NCI-H187 (cell line): ENCODE measurements at places on chromosomes 11 and 22.

- no peak for DNase-seq
These were observed 5.8 kb downstream of the MAPK8IP2 start for GRCh38 chr22:50606165-50606945.

- DNase-seq = no peak
These were observed 43.4 kb upstream of the GLYAT start for GRCh38 chr11:58775066-58775708.

- no peak for DNase-seq
These were observed 13.1 kb downstream of the CHID1 start for GRCh38 chr11:897253-898142.

DNA sequence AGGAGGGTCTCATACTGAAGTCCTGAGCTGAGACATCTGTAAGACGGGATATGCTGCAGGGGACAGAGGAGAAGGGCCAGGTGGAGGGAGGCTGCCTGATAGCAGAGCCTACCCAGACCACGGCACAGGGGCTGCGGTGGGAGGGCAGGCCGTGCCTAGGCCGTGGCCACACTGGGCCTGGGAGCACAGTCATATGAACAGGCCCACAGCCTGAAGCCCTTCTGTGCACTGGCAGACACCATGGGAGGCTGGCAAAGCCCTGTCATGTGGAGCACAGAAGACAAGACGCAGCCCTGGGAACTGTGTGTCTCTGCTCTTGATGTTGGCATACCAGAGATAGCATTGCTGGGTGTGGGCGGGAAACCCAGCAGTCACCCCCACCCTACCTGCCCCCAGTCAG is 3.3 kb downstream of the SPATA19 start:
- no peak for DNase-seq

GRCh38 chr11:79083352-79083751 is 357.5 kb downstream of the TENM4 start:
- no peak for DNase-seq

- DNase-seq = no peak
These were observed 107.3 kb downstream of the BRD1 start for GRCh38 chr22:49720279-49720959.
